Left forelimb (tissue), 1 donor: ENCODE measurements at places on chromosomes 16 and 17.
A peak's percentile ranks its signal among the peaks of the same experiment; 100 is the strongest.

DNA sequence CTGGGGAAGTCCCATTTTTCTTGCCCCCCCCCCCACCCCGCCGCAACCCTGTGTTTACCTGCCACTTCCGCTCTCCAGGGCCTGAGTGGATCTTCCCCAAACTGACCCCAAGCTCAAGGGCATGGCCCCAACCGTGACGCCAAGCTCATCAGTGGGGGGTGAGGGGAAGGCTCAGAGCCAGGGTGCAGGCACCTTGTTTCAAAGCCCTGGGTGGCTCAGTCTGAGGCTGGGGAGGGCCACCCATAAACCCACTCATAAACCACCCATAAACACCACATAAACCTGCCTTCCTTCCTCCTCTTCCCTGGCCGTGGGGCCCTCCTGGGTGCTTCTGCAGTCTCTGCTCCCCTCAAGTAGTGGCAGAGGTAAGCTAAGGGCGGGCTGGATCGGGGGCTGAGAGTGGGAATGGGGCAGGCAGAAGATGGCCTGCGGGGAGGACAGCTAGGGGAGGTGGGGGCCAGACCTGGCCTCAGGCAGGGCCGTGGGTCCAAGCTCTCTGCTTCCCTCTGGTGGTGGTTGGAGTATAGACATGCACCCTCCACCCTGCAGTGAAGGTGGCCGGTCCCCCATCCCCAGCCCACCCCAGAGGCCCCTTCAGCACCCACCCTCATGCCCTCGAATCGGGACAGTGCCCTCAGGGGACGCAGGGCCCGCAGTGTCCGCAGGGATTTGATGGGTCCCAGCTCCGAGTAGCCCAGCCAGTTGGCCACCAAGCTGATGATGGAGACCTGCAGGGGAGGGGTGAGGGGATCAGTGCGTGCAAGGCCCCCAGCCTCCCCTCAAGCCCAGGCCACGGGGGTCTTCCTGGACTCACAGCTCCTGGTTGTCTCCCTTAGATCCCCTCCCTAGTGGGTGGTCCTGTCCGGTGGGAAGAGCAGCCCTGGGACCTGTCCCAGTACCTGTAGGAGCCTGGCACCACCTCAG, 14.6 kb upstream of the CD79B start:
- DNase-seq: no peak

- DNase-seq: no peak
Measured at GRCh38 chr17:48030531-48030930, 7.1 kb downstream of the COPZ2 start.

DNA sequence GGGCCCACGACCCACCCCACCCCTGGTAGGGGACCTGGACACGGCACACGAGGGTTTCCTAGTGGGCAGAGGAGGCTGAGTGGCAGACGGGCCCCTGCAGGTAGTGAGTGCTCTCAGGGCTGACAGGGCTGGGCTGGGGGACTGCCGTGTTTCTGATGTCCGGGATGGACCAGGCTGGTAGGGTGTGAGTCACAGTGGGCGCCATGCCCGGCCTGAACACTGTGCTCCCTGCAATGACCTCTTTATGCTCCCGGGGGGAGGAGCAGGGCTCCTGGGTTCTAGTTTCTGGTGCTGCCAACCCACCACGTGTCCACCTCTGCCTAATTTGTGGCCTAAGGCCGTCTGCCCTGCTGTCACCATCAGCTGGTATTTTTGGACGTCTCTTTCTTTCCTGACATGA, 26.3 kb downstream of the ARHGAP23 start:
- no peak for DNase-seq

GRCh38 chr16:83437036-83437435, 370.7 kb upstream of the HSBP1 start:
- no peak for DNase-seq

GRCh38 chr17:76014925-76015261, 12.2 kb downstream of the EVPL start:
- DNase-seq: no peak

GRCh38 chr16:14399378-14400284, 230.4 kb downstream of the PARN start:
- DNase-seq: peak; percentile 74

DNA sequence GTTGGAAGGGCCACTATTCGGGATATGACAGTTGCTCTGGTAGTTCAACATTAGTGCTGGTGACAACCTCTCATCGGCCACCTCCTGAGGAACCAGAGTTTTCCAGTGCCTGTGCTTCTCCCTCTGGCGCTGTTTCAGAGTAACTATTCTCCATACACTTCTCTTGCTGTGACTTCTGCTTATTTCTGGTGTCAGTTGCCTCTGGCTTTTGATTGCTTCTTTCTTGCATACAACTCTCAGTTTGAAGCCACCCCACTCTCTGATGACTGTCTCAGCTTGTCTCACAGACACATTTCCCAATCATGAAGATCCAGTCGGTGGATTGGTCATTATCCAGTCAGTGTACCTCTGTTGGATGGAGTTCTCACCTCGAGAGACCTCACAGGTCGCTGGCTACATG, 3.4 kb upstream of the TM4SF5 start:
- no peak for DNase-seq
